Thoracic aorta (tissue), 2 donors: ENCODE measurements at places on chromosomes 12 and 14.
A peak's percentile ranks its signal among the peaks of the same experiment; 100 is the strongest.

GRCh38 chr14:105853907-105854599 lies 327.7 kb downstream of the TMEM121 start:
- DNase-seq: no peak

GRCh38 chr12:106179086-106179485 lies 40.3 kb upstream of the NUAK1 start:
- no peak for DNase-seq

GRCh38 chr12:32917094-32917611 lies 20.6 kb upstream of the PKP2 start:
- no peak for DNase-seq

GRCh38 chr12:111607239-111607638 lies 8.1 kb upstream of the ATXN2 start:
- no peak for DNase-seq

DNA sequence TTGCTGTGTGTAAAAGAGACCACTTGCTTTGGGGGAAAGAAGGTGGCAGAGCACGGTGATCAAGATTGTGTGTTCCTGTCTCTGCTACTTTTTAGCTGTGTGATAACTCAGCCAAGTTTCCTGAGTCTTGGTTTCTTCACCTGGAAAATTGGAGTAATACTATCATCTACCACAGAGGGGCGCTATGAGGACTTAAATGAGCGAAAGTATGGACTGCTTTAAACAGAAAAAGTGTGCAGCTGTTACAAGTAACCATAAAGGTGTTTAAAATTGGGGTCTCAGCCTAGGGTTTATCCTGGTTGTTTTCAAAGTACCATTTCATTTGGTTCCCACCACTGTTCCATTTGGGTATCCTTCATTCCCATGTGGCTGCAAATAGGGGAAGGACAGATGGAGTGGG lies 65.9 kb upstream of the WSCD2 start:
- DNase-seq: no peak

- DNase-seq: no peak
Measured at GRCh38 chr14:62244221-62244620, 482.0 kb downstream of the SNAPC1 start.

- no peak for DNase-seq
Measured at GRCh38 chr12:14665354-14666348, 30.7 kb downstream of the GUCY2C start.

DNA sequence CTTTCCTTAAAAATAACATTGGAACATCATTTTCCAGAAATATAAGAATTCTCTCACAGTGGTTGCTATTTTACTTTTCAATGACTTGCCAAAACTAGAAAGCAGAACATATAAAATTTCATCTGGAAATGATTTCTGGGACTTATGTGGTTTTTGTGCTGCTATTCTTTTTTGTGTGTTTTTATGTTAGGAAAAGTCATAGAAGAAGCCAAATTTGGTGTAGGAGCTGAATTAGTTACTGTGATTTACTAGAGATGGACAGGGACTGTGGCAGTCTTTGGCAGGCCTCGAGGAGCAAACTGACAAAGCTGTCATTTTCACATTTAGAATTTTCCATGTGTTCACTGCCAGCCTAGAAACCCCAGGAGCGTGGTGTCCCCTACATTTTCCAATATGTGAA lies 38.3 kb upstream of the LDHB start:
- no peak for DNase-seq

- DNase-seq: no peak
Measured at GRCh38 chr12:15669256-15669948, 119.8 kb downstream of the EPS8 start.

GRCh38 chr14:21534576-21534975 lies 8.4 kb upstream of the SALL2 start:
- DNase-seq: no peak

- no peak for DNase-seq
Measured at GRCh38 chr12:127548123-127548553, 718.8 kb upstream of the TMEM132C start.

DNA sequence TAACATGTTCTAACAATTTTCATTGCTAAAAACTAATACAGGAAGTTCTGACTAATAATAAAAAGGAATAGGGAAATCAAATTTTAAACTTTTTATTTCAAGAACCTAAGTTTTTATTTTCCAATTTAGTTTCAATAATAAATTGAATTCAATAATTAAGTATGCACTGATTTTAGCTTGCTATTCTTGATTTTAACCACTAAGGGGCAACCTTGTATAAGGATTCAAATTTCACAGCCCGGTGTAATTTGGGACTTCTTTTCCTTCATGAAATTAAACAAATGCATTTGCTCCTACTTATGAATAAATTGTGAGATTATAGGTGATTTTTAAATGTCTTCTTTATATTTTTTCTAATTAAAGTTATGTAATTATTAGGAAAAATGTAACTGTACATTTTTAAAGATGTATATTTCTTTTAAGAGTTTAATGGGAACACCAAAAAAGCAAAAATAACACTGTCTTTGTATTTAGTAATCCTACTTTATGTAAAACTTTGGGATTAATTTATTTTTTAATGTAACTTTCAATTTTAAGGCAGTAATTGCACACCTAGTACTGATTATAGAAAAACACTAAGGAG lies 241.4 kb upstream of the PDZRN4 start:
- no peak for DNase-seq

GRCh38 chr12:70798016-70798783 lies 122.3 kb downstream of the PTPRR start:
- DNase-seq: no peak

GRCh38 chr12:39269492-39269891 lies 173.4 kb downstream of the KIF21A start:
- no peak for DNase-seq

- DNase-seq: no peak
Measured at GRCh38 chr12:70248876-70249275, 5.6 kb downstream of the CNOT2 start.

DNA sequence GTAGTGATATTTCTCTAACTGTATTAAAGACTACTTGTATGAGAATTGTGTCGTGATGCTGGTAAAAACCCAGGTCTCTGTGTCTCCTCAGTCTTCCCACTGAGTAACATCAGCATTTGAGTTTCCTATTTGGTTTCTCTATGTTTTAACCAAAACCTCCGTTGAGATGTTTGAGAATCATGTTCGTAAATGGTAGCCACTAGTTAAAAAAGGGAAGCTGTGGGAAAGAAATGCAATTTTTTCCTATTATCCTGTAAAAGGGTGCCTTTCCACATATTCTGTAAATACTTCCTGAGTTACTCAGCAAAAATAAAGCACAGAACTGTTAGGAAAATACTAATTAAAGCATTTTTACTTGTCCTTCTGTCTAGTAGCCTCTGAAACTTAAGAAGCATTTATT lies 7.0 kb downstream of the CLEC1B start:
- DNase-seq: no peak

DNA sequence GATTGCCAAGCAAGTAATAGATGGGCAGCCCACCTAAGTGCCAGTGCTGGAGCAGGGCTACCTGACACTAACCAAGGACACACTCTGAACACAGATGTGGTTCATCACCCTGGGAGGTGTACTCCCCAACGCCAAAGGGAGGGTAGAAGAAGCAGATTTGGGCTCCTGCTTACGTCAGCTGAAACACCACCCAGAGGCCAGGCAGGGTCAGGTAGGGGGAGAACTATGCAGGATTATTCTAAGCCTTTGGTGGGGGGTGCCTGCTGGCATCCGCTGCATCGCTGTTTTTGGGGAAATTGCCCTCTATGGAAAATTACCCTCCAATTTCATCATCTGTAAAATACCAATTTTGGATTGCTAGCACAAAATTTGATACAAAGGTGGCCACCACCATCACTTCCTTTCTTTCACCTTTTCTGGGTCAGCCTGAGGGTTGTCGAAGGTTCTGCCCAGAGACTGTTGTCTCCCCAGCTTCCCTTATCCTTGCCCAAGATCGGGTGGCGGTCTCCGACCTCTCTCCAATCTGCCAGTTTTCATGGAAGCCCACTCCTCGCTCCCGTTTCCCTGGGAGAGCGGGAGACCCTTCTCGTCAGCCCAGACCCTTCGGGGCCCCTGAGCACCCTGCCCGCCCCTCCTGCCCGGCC lies 535 bp downstream of the BIN2 start:
- no peak for DNase-seq

GRCh38 chr12:49109641-49110463 lies 795 bp downstream of the LMBR1L start:
- no peak for DNase-seq

GRCh38 chr12:120540445-120540844 lies 6.3 kb downstream of the RNF10 start:
- DNase-seq: no peak

DNA sequence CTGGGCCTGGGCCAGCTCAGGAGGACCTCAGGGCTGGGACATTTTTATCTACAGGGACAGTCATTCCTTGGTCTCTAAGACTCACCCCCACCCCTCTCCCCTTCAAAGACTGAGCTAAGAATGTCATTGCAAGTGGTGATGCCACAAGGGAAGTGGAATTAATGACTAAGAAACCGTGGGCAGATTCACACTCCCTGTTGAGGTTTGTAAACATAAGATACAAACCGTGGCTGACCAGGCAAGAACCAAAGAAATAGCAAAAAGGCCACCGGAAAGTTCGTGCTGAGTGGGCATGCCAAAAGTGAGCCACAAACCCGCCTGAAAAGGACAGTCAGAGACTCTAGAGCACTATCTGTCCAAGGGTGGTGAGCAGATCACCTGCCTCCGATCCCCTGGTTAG lies 25.7 kb downstream of the NUAK1 start:
- DNase-seq: no peak

DNA sequence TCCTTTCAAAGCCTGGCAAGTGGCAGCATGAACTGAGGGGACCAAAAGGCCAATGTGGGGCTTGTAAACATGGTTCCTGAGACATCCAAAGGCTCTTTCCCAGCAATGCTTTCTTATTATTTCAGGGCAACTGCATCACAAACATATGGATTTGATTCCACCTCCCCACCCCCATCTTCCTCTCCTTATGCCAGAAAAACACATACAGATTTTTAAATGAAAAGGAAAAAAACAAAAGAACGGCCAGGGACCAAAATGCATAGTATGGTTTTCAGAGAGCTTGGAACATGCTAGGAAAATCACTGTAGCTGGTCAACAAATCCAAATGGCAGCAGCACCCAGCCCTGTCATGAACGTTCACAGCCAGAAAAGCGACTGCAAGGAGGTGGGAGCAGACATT lies 167.6 kb downstream of the ANO2 start:
- DNase-seq: no peak

DNA sequence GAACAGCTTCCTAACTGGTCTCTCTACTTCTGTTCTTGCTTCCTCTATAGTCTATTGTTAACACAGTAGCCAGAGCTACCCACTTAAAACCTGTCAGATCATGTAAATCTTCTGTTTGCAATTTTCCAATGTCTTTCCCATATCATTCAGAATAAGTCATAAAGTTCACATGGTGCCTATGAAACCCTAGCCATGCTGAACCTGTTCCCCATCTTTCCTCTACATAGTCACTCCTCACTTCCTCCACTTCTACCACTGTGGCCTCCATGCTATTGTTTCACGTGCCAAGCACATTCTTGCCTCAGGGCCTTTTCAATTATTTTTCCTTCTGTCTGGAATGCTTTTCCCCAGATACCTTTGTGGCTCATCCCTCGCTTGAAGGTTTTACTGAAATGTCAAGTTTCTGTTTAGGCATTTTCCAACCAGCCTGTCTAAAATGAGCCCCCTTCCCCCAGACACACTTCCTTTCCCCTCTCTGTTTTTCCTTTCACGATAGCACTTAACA lies 132.1 kb downstream of the DYRK2 start:
- no peak for DNase-seq

- peak; percentile 73 for DNase-seq
Measured at GRCh38 chr14:68510201-68511128, 282.4 kb downstream of the ZFP36L1 start.

GRCh38 chr14:74142523-74142922 lies 57.8 kb downstream of the LIN52 start:
- DNase-seq: no peak

DNA sequence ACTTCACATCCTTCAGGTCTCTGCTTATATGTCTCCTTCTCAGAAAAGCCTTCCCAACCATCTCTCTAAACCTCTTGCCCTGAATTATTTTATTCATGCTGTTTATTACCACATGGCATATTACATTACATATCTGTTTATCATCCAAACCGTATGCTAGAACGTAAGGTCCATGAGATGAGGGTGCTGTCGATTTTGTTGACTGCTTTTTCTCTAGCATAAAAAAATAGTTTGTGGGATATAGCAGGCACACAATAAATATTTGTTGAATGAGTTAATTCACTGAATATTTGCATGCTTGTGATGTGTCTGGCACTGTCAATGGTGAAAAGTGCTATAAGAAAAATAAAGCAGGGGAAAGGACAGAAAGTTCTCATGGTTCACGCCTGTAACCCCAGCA lies 22.9 kb downstream of the SAMD4A start:
- DNase-seq: no peak

- no peak for DNase-seq
Measured at GRCh38 chr12:111886662-111887545, 44.9 kb downstream of the MAPKAPK5 start.

DNA sequence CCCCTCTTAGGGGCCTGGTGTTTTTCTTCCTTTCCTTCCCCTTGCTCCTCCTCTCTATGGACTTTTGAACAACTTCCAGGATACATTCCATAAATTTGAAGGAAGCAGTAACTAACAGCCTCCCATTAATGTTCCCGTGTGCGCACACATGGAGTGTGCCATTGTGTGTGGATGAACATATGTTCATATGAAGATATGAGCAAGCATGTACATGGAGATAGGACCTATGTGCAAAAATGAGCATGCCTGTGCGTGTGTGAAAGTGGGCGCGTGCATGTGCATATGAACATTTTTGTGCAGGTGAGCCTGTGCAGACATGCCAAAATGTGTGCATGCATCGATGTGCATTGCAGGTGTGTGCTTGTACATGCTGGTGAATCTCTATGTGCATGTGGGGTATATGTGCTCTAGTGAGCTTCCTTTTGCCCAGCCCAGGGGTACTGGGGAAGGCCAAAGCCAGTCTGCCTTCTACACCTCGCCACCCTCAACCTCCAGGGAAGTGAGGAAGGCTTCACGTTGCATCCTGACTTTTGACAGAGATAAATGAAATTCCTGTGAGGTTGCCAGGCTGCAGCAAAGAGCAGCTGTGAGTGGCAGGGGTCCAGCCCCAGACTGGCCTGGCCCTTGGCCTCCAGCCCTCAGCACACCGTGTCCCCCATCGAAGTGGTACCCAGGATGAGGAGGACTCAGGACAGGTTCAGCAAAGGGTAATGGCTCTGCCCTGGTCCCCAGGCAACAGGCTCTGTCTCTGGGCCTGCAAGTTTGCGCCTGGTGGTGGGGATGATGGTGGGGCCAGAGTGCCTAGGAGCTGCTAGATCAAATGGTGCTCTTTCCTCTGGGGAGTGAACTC lies 21.1 kb upstream of the PGF start:
- DNase-seq: no peak

GRCh38 chr12:88299567-88300101 lies 157.5 kb downstream of the TMTC3 start:
- DNase-seq: peak; percentile 16

DNA sequence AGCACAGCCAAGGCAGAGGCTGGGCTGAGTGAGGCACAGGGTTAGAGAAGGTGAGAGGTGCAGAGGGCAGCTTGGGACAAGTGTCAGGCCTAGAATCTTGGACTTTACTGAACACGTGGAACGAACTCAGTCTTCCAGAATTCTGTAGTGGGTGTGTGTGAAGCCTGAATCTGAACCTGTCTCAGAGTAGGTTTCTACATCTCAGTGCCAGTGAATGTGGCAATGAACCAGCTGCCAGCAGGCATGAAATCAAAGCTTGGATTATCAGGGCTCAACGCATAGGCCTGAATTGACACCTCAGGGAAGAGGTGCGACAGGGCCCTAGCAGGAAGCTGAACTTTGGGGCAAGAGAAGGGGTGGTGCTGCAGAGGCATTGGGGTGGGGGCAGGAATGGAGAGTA lies 104.6 kb downstream of the SAMD4A start:
- no peak for DNase-seq
